NCI-H1417 (cell line): ENCODE measurements at places on chromosomes 2 and 18.

- DNase-seq: no peak
These were observed 4.8 kb upstream of the ZNF532 start for GRCh38 chr18:58859907-58860306.

GRCh38 chr2:72115110-72116080 lies 32.3 kb downstream of the CYP26B1 start:
- peak; percentile 9 for DNase-seq

DNA sequence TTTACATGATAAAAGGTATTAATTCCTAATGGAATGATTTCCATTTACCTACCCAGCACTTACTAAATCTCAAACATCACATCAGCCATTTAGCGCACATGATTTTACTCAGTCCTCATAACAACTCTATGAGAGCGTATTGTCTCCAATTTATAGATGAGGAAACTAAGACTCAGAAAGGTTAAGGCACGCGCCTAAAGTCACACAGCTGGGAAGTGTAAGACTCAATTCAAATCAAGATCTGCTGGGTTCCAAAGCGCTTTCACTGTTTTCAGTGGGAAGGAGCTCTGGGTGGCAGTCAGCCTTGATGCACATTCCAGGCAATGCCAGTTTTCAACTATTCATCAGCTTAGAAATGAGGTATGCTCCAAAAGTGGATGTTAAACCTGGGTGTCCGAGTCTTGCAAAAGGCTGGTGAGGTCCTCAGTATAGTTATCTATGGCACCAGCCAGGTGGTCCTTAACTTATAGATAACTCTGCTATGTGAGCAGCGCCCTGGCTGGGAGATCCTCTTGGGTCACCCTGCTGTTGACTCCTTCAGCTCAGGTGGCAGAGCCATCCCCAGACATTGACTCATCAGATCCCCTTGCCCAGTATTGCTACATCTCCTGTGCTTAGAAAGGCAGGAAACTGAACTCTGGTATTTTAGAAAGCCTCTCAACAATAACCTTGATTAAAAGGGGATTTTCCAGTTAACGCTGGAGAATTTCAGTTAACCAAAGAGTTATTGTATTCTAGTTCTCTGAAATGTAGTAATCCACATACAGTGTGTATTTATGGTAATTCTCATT lies 47.1 kb downstream of the SLC4A1AP start:
- DNase-seq: no peak

- no peak for DNase-seq
These were observed 24.7 kb upstream of the FAM171B start for GRCh38 chr2:186669146-186669545.

DNA sequence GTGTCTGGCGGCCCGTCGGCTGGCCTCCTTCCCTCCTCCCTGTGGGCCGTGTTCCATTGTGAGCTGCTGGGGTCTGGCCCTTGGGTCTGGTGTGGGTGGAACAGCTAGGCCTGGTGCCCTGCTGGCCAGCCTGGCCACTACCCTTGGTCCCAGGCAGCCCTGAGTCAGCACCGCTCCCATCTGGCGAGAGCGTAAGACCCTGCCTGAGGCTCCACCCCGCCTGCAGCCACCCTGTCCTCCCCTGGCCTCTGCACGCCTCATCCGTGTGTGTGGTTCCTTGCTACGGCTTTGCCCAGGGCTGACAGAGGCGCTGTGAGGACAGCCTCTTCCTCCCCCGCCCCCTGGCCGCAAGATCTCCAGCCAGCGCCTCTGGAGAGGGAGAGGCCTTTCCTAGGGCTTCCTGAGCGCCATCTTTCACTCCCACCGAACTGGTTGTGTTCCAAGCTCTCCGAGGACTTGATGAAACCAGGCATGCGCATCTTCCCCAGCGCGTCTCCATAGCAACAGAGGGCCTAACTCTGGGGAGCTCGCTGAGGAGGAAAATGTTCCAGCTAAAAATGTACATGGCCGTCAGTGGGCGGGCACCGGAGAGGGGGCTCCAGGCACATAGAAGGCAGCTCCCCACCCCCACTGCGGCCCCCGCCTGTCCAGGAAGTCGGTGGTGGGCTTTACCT lies 83.0 kb downstream of the STPG4 start:
- DNase-seq: no peak

- no peak for DNase-seq
These were observed 135.1 kb upstream of the TFPI start for GRCh38 chr2:187689372-187689771.

DNA sequence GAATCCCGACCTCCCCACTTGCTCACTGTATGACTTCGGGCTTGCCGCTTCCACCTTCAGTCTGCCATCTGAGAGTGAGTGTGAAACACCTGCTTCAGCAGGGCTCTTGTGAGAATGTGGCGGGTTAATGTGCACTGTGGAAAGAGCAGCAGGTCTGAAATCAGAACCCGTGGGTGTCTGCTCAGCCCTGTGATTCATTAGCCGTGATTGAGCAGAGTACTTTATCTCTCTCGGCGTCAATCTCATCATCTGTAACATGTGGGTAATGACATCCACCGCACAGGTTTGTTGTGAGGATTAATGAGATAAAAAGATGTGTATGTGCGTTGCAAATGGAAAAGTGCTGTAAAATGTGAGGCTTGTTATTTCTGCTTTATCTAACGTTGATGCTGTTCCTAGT lies 128.6 kb downstream of the LRATD1 start:
- DNase-seq: peak; percentile 54

DNA sequence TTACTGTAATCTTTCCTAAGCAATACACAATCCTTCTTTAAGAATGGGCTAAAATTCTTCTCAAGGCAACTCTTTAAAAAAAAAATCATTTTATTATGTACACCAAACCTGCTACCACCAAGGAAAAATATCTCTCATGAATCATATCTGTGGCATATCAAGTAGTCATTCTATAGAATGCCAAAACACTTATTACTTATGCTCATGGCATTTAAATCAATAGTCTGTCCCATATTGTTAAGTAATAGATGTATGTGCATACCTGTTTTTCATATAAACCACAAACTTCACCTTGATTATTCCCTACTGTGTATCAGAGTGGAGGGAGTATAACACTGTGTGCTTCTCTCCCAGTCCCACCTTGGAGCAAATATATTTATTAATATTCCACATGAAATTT lies 95.8 kb upstream of the SETBP1 start:
- no peak for DNase-seq

DNA sequence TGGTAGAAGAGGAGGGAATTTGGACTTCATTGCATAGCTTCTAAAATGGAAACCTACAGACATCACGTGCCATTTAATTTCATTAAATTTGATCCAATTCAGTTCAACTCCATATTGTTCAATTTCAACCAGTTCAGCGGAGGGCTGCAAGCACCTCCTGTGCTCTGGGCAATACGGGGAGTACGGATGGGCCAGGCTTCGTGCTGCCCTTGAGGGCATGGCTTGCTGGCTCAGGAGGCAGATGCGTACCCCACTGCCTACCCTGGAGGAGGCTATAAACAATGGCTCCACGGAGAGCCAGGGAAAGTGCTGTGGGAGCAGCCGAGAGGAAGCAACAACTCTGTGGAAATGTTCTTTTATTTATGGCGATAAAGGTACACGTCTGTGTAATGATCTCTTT lies 261.8 kb downstream of the DCDC2C start:
- no peak for DNase-seq

DNA sequence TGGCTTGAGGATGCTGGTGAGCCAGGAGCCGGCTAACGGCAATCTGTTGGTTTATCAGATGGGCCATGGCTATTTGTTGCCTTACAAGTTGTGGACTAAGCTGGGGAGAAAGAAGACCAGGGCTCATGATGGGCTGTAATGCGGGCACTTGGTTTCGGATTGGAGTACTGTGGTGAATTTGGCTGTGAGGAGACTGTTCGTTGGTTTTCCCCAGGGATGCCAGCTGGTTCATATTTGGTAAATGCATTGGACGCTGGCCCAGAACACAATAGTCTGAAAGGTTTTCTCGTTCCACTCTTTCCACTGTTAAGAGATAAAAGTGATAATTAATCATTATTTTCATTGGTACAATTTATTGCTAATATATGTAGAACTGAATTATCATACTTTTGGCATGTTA lies 108.9 kb downstream of the SATB2 start:
- no peak for DNase-seq

- DNase-seq: no peak
These were observed 111.3 kb downstream of the PRELID3A start for GRCh38 chr18:12518832-12519531.

- peak; percentile 85 for DNase-seq
These were observed 126.0 kb downstream of the OSBPL1A start for GRCh38 chr18:24271381-24272228.

DNA sequence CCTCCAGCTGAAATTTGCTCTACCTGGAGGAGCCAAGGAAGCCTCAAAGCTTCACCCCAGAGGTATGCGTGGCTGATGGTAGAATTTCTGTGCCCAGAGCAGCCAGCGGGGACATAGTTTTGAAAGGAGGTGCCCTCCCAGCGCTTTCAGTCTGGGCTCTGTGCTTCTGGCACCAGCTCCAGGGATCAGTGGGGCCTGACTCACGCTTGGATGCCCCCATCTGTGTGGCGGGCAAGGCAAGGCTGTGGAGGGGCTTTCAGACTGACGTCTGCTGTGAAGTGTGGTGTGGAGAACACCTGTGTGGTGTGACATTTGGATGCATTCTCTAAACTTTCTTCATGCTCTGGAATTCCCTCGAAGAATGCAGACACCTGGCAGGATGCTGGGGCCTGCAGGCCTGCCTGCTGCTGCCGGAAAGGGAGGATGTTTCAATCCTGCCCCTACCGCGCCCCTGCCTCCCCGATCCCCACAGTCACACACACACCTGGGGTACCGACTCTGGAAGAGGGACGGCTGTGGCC lies 84.1 kb downstream of the CTIF start:
- DNase-seq: no peak
